ENCODE measurements at places on chromosomes 4 and X.

DNA sequence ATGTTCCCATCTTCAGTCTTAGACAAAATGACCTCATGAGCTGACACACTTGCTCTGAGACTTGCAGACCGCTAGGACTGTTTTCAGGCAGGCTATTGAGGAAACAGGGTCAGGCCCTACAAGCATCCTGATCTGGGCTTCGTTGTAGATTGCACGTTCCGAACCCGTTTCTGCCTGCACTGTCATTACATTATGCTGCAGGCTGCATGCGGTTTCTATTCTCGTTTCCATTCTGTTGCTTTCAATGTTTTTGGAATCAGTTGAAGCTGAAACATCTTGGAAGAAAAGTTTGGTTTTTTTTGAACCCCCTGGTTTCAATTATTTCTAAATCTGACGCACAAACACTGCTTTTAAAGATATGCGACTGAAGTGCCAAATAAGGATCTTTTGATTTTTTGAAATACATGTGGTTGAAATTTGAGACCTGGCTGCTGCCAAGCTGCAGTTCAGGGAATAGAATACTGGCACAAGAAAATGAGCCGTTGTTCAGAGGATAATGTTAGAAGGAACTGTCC lies 716.1 kb upstream of the INTU start:
- peak; percentile 89 for DNase-seq

GRCh38 chr4:46955601-46956000 lies 37.8 kb downstream of the GABRA4 start:
- DNase-seq = no peak

GRCh38 chrX:2521927-2522386 lies 21.2 kb upstream of the DHRSX start:
- no peak for DNase-seq

DNA sequence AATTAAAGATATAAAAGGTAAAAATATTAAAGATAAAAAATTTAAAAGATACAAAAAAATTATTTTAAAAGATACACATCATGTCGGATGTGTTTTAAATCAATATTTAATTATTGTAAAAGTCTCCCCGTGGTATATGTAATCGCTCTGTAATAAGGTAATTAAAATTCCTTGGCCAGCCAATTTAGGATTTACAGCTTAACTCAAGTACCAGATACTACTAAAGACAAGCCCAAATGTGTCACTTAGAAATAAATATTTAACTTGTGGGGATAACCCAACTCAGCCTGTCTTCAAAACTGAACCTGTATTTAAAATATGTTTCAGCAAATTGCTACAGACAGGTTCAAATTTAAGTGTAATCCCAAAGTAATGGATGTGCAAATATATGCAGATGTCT lies 56.0 kb downstream of the GPR82 start:
- no peak for DNase-seq

GRCh38 chr4:113513382-113513781 lies 248.2 kb downstream of the CAMK2D start:
- no peak for DNase-seq

DNA sequence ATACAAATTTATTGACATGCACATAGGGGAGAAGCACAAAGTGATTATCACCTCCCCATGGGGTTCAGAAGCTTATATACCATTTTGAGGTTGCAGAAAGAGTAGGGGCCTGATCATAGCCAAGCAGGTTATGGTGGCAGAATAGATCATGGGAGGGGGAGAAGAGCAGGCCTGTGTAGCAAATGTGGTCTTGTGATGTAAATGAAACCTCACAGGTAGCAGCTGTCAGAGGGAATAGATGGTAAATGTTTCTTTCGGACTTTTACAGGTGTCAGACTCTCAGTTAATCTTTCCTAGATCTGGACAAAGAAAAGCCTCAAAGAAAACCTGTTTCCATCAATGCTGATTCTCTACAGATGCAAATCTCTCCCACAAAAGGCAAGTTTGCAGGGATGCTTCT lies 84.4 kb downstream of the CFAP299 start:
- DNase-seq = no peak

GRCh38 chrX:40671126-40671525 lies 23.8 kb upstream of the CXorf38 start:
- DNase-seq = no peak

- peak; percentile 24 for DNase-seq
These were observed 29.1 kb downstream of the UCHL1 start for GRCh38 chr4:41285864-41286235.

DNA sequence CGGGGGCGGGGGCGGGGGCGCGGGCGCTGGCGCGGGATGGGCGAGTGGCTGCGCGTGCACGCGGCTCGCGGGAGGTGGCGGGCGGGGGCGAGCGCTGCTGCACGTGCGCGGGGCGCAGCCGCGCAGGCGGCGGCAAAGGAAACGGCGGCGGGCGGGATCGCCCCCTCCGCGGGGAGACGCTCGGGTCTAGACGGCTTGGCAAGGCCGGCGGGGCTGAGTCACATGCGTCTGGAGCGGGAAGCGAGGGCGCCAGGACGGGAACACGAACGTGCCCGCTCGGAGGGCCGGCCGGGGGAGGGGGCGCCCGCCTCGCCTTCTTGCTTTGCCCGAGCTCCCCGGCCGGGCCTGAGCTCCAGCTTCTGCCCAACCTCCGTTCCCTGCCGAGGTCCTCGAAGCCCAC lies 4.3 kb upstream of the HAUS7 start:
- DNase-seq = peak; percentile 74

DNA sequence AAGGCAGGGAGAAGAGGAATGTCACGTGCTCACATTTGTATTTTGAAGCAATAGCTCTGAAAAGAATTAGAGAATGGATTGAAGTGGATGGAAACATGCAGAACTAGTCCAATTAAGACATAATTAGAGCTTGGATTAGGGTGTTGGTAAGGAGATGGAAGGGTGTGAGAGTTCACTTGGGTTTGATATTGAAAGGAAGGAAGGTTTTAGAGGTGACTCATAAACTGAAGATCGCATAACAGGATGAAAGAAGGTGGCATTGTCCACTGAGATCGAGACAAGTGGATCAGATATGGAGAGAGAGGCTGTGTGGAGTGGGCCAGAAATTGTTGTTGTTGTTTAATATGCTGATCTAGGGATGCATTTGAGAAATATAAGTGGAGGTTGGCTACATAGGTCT lies 244.0 kb upstream of the SMIM31 start:
- no peak for DNase-seq

DNA sequence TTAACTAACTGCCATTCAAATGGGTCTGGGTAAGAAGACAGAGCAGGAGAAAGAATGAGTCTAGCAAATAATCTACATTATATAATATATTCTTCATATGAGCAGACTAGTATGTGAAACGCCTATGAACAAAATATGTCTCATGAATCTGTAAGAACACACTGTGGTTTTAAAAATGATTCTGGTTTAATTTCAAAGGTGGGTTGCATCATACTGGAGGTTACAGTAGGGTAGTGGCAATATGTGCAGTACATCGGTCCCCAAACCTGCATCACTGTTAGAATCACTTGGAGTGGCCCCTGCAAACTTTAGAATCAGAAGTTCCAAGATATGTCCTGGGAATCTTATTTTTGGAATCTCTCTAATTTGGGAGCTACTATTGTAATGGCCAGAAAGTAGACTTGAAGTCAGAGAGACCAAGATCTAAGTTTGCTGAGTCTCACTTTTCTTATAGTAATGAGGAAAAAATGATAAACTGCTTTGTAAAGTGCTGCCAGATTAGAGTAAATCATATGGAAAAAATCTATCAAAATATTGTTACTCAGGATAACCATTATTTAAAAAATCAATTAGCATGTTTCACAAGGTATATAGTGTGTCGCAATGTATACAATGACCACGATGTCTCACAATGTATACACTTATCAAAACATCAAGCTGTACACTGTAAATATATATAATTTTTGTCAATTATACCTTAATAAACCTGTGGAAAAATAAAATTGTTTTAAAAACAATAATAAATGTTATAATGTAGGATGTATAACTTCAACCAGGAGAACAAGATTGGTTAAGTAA lies 37.9 kb upstream of the ARSJ start:
- DNase-seq = no peak

- DNase-seq = no peak
These were observed 1567.9 kb upstream of the TENM3 start for GRCh38 chr4:180675359-180675650.

Data from EH (cell line).